Ascending aorta (tissue), 2 donors: ENCODE measurements at places on chromosomes 1 and 21.

DNA sequence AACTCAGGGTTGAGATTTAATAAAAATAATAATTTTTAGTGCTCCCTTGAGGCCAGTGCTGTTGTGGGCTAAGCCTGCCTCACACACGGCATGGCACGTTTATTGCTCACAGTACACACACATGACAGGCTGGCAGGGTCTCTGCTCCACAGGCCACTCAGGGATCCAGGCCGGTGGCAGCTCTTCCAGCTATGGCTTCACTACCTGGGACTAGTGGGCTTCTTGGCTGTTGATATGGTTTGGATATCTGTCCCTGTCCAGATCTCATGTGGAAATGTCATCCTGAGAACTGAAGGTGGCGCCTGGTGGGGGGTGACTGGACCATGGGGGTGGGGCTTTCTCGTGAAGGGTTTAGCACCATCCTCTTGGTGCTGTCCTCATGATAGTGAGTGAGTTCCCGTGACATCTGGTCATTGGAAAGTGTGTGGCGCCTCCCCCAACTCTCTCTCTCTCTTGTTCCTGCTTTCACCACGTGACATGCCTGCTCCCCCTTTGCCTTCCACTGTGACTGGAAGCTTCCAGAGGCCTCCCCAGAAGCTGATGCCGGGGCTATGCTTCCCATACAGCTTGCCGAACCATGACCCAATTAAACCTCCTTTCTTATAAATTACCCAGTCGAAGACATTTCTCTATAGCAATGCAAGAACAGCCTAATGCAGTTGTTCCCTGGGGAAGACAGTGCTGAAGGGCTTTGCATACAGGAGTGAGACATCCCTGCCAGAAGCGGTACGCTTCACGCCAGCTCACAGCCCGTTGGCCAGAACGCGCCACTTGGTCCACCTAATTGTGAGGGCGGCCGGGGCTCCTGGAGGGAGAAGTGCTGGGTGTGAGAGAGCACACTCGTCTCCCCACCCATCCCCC is 226.9 kb upstream of the C1orf174 start:
- DNase-seq: no peak

GRCh38 chr21:34536820-34537219 is 24.8 kb upstream of the KCNE1 start:
- DNase-seq: no peak

- DNase-seq: no peak
Measured at GRCh38 chr1:60573726-60574409, 500.3 kb upstream of the C1orf87 start.

GRCh38 chr1:102085896-102086295 is 89.2 kb upstream of the OLFM3 start:
- no peak for DNase-seq

GRCh38 chr21:38542263-38542662 is 44.0 kb upstream of the ERG start:
- DNase-seq: no peak

- DNase-seq: no peak
Measured at GRCh38 chr1:112699425-112700144, 7.3 kb downstream of the RHOC start.

- no peak for DNase-seq
Measured at GRCh38 chr21:44931137-44931500, 8.7 kb upstream of the SLX9 start.

- DNase-seq: no peak
Measured at GRCh38 chr1:244326757-244327156, 125.0 kb downstream of the ADSS2 start.

DNA sequence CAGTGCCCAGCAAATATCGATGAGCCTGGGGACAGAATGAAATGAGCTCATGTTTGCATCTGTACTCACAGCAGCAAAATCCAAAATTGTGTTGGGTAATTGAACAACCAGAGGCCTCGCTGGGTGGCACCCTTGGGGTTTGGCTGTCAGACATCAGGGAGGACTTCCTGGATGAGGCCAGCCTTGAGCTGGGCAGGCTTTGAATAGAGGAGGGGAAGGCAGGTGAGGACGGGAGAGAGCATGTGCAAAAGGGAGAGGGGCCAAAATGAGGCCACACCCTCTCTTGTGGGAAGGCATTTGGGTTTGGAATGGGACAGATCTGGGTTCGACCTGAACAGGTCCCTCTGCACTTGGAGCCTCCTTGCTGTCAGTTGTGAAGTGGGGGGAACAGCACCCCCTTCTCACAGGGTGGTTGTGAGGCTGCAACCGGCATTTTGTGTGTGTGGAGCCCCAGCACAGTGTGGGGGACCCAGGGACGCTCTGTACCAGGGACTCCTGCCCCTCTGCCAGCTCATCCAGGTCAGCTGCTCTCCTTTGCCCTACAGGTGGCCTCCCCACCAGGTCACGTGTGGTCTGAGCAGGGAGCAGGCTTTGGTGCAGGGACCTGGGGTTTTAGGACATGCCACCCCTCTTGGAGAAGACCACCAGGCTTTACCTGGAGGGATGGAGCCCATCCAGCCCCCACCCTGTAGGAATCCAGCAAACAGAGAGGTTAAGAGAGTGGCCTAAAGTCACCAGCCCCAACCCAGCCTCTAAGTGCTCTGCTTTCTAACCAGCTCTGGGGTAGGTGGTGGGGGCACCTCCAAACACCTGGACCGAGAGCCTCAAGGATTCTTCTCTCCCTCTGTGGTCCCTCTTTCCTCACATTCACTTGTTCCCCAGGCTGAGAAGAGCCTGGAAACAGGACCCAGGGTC is 521.8 kb downstream of the PTPRU start:
- no peak for DNase-seq

DNA sequence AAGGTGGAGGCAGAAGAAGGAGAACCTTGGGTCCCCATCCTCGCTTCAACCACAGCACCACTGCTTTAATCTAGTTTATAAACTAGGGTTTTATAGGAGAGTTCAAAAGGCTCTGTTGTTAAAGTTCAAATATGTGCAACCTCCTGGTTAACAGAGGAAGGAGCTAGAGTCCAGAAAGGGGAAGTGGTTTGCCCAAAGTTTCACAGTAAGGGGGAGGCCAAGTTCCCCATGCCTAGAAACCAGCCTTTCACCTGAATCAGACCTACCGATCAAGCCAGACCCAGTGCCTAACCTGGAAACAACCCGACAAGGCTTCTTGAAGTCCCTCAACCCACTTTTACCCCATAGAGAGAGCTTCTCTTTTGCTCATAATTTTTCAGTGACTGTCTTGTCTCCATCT is 106.5 kb downstream of the PLPP3 start:
- DNase-seq: no peak

DNA sequence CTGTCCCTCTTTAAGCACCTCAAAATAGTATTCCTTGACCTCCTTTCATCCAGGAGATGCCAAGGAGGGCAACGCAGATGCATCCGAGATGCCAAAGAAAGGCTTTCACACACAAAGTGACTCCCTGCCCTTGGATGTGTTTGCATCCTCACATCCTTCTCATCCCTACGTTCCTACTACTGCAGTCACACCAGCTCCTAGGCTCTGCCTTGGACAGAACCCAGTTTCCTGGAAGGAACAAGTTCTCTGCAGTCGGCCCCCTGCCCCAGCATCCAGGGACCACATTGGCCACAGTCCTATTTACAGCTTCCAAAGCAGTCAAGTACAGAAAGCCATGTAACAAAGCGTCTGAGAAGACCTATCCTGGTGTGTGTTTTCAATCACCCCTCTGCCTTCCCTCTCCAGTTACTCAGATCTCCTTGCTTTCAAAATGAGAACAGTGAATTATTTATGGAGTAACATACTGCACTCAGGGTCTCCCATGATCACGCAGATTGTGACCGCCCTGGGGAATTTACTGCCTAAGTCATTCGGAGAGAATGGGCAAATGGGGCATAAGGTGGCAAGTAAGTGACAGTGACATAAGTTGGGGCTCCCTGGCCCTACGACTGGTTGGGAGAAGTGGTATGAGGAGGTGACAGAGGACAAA is 21.8 kb upstream of the SRP9 start:
- DNase-seq: no peak

DNA sequence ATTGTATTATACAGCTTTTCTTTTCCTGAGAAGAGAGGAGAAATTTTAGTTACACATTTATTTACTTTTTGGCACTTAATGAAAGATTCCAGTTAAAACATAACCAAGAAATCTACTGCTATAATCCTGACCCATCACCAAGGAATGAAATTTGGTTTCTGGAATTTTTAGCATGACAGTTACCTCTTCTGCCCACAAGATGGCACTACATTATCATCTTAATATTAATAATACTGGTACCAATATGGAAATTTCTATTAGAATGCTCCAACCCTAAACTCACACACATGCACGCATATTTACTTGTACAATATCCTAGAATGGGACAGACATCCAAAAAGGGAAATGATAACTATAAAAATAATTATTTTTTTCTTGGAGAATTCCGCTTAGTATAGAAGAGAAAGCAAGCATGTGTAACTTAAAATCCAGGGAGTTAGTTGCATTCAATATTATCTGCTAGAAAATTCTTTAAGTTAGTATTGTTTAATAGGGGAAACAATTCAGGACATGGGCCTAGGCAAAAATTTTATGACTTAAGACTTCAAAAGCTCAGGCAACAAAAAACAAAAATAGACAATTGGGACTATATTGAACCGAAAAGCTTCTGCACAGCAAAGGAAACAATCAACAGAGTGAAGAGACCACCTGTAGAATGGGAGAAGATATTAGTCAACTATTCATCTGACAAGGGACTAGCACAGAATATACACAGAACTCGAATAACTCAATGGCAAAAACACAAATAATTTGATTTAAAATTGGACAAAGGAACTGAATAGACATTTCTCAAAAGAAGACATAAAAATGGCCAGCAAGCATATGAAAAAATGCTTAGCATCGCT is 37.4 kb downstream of the MAP3K21 start:
- DNase-seq: no peak

DNA sequence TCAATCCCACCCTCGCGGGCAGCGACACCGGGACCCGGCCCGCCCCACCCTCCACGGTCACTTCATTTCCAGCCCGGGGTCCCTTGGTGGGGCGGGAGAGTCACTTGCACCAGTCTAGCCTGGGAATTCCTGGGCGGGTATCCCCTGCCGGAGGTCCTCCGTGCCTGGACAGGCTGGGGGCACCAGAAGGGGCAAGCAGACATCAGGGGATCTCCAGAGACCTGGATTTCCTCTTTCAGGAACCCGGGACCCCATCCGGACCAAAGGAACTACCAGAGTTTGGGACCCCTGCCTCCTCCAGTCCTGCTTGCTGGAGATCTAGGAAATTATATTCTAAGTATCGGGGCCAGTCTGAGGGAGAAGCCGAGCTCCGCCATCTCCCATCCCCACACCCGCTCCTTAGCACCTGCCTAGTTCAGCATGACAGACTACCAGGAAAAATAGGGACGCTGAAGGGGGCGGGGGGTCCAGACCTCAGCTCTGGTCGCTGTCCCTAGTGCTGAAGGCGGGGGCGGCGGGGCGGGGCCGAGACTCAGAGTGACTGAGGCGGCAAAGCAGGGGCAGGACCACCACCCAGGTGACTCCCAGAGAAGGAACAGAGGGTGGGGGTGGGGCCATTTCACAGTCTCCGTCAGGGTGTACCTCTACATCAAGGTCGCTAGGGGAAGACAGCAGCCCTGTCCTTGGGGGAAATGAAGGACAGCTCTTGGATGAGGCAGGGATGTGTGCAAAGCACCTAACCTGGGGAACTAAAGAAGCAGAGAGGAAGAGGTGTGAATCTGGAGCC is 832 bp downstream of the HCN3 start:
- peak; percentile 81 for DNase-seq

GRCh38 chr1:32307324-32307723 is 15.4 kb downstream of the HDAC1 start:
- no peak for DNase-seq

GRCh38 chr1:199422206-199422605 is 605.3 kb upstream of the NR5A2 start:
- DNase-seq: no peak

- no peak for DNase-seq
Measured at GRCh38 chr1:27166351-27166802, 11.5 kb upstream of the SLC9A1 start.

DNA sequence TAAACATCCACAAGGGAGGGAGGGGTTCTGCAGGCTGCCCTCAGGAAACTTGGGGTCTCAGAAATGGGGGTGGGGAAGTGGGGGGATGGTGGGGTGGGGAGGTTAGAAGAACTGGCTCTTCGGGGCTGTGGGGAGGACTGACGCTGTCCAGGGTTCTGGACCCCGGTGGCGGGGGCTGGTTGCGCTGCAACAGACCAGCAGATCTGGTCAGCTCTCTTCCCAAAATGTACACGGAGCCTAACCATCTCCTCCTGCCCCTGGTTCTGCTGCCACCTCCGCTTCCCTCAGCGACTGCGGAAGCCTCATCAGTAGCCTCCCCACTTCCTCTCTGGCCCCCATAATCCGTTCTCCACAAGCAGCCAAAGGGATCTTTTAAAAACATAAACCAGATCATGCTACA is 29.3 kb upstream of the C1QA start:
- no peak for DNase-seq

GRCh38 chr1:150922519-150922975 is 3.6 kb upstream of the SETDB1 start:
- DNase-seq: peak; percentile 83

- DNase-seq: no peak
Measured at GRCh38 chr1:95371666-95372282, 137.8 kb downstream of the RWDD3 start.

- DNase-seq: no peak
Measured at GRCh38 chr1:93765099-93765498, 83.5 kb upstream of the BCAR3 start.

GRCh38 chr1:182107209-182107608 is 45.7 kb upstream of the ZNF648 start:
- DNase-seq: no peak

DNA sequence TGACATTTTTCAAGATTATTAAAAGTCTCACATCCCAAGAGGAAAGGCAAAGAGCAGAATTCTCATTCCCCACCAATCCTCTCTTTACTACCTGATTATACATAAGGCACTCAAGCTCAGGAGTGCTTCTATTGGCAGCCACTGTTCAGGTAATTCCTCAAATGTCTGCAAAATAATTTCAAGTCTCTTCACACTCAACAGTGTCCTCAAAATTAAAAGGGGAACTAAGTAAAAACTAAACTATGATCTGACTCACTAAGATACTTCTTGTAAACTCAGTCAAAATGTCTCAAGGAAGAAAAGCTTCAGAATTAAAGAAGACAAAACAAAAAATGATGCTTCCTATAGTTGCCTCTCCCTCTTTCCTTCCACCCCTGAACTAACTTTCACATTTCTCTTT is 135.6 kb downstream of the GPATCH2 start:
- DNase-seq: no peak

- peak; percentile 28 for DNase-seq
Measured at GRCh38 chr1:30317921-30318320, 405.5 kb downstream of the MATN1 start.

GRCh38 chr1:97138515-97139032 is 417.0 kb downstream of the PTBP2 start:
- no peak for DNase-seq

- DNase-seq: no peak
Measured at GRCh38 chr1:241800640-241801039, 47.4 kb upstream of the EXO1 start.

DNA sequence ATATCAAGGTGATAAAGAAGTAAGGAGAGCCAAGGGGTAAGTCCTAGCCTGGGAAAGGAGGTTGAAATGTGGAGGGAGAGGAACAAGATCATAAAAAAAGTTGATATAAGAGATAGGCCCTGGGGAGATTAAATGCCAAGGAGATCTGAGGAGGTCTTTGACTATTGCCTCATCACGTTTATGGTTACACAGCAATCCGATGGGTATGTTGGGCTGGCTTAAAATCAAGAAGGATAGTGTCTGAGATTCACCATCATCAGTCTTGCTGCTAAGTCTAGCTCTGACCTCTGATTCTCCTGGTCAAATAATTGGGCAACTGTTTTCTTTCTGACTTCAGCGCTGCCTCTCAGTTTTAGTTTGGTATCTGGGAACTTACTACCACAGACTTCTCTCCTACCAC is 416.3 kb downstream of the GPATCH2 start:
- no peak for DNase-seq
